D341Med (cell line): ENCODE measurements at places on chromosomes 2 and 18.

DNA sequence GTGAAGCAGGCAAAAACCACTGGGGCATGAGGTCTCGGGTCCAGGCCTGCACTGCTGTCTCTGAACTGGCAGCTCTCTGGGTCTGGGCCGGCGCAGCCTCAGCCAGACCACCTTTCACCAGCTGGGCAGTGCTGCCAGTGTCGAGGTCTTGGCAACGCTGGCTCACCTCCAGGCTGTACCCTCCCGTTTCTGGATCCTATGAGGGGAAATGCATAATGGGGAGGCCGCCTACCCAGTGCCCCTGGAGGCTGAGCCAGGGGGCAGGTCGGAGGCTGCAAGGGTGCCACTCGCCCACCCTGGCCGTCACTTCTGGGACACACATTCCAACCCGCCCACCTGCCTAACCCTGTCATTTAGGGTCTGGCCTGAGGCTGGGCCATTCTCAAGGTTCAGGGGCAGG, 24.6 kb downstream of the KIF1A start:
- DNase-seq: no peak

- DNase-seq: no peak
Measured at GRCh38 chr2:14778015-14778414, 145.5 kb downstream of the LRATD1 start.

GRCh38 chr2:199940373-199940772, 14.9 kb downstream of the TYW5 start:
- DNase-seq: no peak

DNA sequence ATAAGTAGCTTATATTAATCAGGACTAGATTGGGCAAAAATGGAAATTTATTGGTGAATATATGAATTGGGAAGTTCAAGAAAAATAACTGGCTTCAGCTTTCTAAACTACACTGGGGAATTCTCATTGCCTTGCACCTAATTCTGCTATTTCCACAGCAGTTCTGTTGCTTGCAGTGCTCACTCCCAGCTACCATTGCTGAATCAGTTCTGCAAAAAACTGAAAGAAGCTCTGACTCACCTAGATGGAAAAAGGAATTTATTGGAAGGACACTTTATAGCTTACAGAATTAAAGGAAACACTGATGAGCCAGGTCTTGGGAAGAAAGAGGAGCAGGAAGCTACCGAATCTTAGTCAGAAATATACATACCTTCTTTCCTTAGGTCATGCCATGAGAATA, 60.3 kb upstream of the ACVR1 start:
- no peak for DNase-seq

DNA sequence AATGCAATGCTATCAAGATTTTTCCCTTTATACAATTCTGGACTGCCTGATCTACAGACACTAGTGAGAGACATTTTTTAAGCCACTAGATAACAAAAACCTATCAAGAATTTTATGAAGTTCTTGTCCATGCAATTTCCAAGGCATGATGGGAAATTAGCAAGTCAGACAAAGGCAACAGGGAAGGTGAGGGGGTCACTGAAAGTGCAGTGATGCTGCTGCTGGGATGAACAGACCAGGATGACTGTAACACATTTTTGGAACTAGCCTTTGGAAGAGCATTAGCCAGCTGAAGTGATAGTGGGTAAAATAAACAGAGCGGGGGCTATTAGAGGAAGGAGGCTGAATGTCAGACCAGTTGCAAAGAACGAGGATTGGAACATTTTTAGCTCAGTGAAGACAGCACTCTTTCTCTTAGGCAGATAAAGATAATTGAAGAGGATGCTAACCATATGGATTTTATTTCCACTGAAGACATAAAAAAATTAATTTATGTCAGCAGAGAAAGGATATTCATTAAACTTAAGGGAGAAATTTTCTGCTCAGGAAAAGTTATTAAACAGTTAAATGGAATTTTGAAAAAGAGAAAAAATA, 17.9 kb downstream of the NRXN1 start:
- no peak for DNase-seq

- DNase-seq: no peak
Measured at GRCh38 chr2:179910735-179911113, 49.3 kb upstream of the ZNF385B start.

- no peak for DNase-seq
Measured at GRCh38 chr2:135743860-135744259, 2.2 kb downstream of the UBXN4 start.

GRCh38 chr2:201965550-201965949, 68.1 kb upstream of the FZD7 start:
- no peak for DNase-seq

GRCh38 chr18:59866551-59867269, 33.1 kb upstream of the PMAIP1 start:
- DNase-seq: no peak

GRCh38 chr2:211495339-211495738, 938.9 kb downstream of the CPS1 start:
- no peak for DNase-seq
